Vagina (tissue), 2 donors: ENCODE measurements at places on chromosomes 5 and 9. TPM values are rescaled to one million over a fixed set of nuclear protein-coding genes. Genes with fewer than 3 reads are reported as not detected.
A peak's percentile ranks its signal among the peaks of the same experiment; 100 is the strongest.

DNA sequence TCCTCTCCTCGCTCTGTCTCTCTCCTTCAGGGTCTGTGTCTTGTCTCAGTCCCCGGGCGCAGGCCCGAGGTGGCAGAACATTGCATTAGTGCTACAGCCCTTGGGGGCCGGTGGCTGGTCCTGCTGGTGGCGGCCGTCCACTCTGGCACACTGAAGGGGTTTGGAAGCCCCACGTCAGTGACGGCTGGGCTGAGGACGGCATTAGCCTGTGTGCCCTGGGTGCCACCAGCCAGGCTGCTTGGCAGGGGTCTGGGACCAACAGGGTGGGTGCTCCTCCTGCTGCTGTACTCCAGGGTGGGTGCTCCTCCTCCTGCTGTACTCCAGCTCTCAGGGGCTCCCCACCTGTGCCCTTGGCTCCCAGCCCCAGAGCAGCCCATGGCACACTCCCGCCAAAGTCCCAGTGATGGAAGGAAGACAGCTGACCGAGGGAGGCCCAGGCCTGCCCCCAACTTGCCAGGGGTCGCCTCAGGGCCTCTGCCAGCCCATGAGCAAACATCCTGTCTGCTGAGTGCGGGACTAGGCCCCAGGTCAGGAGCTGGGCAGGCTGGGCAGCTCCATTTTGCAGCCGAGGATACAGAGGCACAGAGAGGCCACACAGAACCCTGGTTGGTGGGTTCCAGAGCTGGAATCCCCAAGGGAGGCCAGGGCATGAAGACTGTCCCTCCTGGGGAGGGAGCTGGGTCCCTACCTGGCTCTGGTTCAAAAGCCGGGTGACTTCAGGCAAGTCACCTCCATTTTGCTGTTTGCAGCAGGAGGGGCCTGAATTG, 27.3 kb downstream of the SARDH start:
- H3K27ac ChIP-seq: no peak overlapping the region
- H3K4me3 ChIP-seq: no peak overlapping the region
- DNase-seq: no peak
- H3K27me3 ChIP-seq: no peaks in the 10 kb centered on the region
- H3K36me3 ChIP-seq: no peaks in the 10 kb centered on the region

DNA sequence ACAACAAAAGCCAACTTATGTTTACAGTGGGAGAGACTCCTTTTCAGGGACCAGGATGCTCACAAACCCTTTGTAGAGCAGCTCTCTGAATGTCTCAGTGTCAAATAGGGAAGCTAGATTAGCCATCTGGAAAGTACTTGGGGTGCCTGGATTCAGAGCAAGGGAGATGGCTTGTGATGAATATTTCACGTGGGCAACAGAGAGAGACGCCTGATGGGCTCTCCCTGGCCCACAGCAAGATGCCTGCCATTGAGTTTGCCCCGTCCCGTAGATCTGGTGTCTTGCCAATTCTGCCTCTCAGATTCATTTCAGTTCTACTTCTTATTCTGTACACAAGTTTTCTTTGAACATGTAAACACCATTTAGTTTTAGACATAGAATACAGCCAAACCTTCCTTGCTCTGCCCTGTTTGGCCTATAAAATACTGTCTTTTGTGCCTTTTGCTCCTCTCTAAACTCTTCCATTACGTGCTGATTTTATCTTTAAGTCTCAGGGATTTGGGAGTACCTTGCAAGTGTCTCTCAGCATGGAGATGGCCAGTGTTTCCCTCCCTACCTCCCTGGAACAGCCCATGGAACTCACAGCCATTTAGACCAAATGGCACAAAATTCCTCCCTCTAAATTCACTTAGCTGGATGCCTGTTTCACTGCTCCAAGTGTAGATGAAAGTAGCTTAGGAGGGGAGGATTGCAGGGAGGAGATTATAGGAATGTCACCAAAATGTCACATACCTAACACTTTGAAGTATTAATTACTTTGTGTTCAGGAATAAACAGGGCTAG, 234.3 kb downstream of the SAXO1 start:
- no peaks in the 10 kb centered on the region for H3K27me3 ChIP-seq
- no peak overlapping the region for H3K4me3 ChIP-seq
- no peaks in the 10 kb centered on the region for H3K36me3 ChIP-seq
- no peak overlapping the region for H3K27ac ChIP-seq

GABRB2 gene
- total RNA-seq: under 0.01 TPM

F2RL2 gene
- not detected for total RNA-seq

- H3K27ac ChIP-seq: no peak overlapping the region
- no peak overlapping the region for H3K4me3 ChIP-seq
- H3K4me1 ChIP-seq: peaks cover 9% of the 10 kb centered on the region
- no peaks in the 10 kb centered on the region for H3K27me3 ChIP-seq
- no peaks in the 10 kb centered on the region for H3K36me3 ChIP-seq
- no peak for DNase-seq
These were observed 22.5 kb downstream of the FGD3 start for GRCh38 chr9:92969516-92970466.

DNA sequence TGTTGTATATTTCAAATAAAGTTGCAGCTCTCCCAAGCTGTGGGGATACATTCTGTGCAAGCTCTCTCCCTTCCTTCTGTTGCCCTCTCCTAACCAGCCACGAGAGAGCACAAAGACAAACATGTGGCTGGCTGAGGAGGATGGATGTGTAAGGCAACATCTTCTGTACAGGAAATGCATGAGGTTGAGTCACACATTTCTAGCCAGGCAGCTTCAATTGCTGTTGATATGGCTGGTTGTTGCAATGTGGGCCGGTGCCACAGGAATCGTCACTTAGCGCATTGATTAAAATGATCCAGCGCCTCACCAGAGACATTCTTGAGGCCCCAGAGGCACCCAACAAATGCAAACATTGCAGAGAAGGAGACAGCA, 207.1 kb downstream of the ICE1 start:
- H3K27me3 ChIP-seq: no peaks in the 10 kb centered on the region
- no peaks in the 10 kb centered on the region for H3K36me3 ChIP-seq
- no peak overlapping the region for H3K27ac ChIP-seq
- H3K4me3 ChIP-seq: no peak overlapping the region
- no peak for DNase-seq

GRCh38 chr9:1008216-1008615, 31.8 kb downstream of the DMRT3 start:
- no peak for DNase-seq
- H3K4me1 ChIP-seq: peaks cover 5% of the 10 kb centered on the region
- H3K4me3 ChIP-seq: no peak overlapping the region
- no peaks in the 10 kb centered on the region for H3K27me3 ChIP-seq
- H3K27ac ChIP-seq: no peak overlapping the region

GRCh38 chr9:14868772-14869583, 41.2 kb downstream of the FREM1 start:
- no peak overlapping the region for H3K27ac ChIP-seq
- no peaks in the 10 kb centered on the region for H3K4me1 ChIP-seq
- H3K4me3 ChIP-seq: no peak overlapping the region
- no peaks in the 10 kb centered on the region for H3K36me3 ChIP-seq

- H3K36me3 ChIP-seq: no peaks in the 10 kb centered on the region
- H3K27ac ChIP-seq: no peak overlapping the region
- no peak for DNase-seq
- H3K27me3 ChIP-seq: no peaks in the 10 kb centered on the region
These were observed 553.8 kb downstream of the PTPRD start for GRCh38 chr9:10059044-10059443.

DNA sequence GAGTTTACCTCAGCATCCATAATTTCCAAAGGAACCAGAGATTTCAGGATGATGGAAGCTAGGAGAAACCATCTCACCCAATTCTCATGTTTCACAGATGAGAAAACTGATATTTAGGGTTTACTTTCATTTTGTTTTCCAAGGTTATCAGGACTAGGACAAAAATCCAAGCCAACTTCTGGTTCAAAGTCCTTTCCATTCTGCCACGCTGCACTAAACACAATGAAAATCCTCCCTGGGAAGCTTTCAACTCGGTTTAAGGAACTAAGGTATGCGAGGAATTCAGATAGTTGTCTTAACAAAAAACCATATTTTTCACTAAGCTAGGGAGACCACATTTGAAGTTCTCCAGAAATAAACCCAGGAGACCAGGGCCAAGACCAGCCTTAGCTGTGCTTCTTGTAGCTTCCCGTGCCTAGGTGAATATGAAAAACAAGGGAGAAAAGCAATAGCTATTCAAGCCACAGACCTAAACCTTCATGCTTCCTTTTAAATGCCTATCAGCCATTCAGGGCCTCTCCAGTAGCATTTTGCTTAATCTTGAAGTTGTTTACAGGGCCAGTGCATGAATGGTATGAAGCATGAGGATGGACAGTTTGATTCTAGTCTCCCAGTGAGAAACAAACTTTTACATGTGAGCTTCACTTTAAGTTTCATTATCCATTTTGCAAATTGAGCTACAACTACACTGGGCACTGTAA, 167.9 kb downstream of the DENND1A start:
- peaks cover 31% of the 10 kb centered on the region for H3K4me1 ChIP-seq
- H3K36me3 ChIP-seq: no peaks in the 10 kb centered on the region
- no peak overlapping the region for H3K4me3 ChIP-seq
- H3K27ac ChIP-seq: no peak overlapping the region

GRCh38 chr5:66992547-66992946, 204.1 kb downstream of the CD180 start:
- H3K4me1 ChIP-seq: peaks cover 2% of the 10 kb centered on the region
- no peak overlapping the region for H3K27ac ChIP-seq
- H3K36me3 ChIP-seq: no peaks in the 10 kb centered on the region
- H3K27me3 ChIP-seq: no peaks in the 10 kb centered on the region
- DNase-seq: no peak

DNA sequence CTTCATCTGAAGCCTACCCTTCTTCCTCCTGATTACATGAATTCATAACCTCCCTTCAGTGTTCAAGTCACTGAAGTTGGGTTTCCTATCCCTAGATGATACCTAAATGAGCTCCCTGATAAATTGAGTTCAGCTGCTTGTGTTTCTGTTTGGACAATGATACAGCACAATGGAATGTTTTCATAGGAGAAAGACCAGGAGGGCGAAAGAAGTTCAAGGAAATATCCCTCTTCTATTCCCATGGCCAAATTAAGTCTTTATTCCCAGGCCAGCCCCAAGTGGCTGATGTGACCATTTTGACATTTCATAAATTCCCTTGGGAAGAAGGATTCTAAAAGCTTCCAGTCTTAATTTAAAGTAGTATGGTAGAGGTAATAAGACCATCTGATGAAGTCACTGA, 555.8 kb upstream of the CLINT1 start:
- no peak overlapping the region for H3K4me3 ChIP-seq
- no peaks in the 10 kb centered on the region for H3K27me3 ChIP-seq
- H3K27ac ChIP-seq: peak overlapping the region; percentile 37
- H3K36me3 ChIP-seq: no peaks in the 10 kb centered on the region
- DNase-seq: no peak

DNA sequence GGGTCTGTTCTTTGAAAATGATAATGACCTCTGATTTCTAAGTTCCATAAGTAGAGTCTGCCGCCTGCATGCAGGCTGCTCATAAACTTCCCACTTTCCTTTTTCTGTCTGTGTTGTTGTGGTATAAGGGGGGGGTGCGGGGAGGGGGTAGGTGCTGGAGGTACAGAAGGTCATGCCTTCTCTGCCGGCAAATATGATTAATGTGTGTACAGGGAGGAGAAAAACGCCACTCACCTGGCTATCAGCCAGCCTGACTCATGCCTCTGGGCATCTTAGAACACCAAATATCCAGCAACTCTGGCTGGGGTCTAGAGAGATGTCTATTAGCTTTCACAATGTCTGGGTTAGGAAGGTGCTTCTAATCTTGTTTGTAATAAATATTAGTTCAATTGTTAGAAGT, 128.3 kb downstream of the EFNA5 start:
- H3K4me3 ChIP-seq: peak overlapping the region; percentile 4
- H3K36me3 ChIP-seq: no peaks in the 10 kb centered on the region
- no peaks in the 10 kb centered on the region for H3K27me3 ChIP-seq
- peak overlapping the region; percentile 41 for H3K27ac ChIP-seq
- no peak for DNase-seq

GRCh38 chr5:52956014-52956413, 33.1 kb upstream of the ITGA2 start:
- H3K27me3 ChIP-seq: no peaks in the 10 kb centered on the region
- H3K4me3 ChIP-seq: no peak overlapping the region
- H3K27ac ChIP-seq: no peak overlapping the region
- H3K4me1 ChIP-seq: no peaks in the 10 kb centered on the region
- no peak for DNase-seq

GRCh38 chr9:124774129-124774978, 2.6 kb upstream of the OLFML2A start:
- no peak for DNase-seq
- no peaks in the 10 kb centered on the region for H3K27me3 ChIP-seq
- H3K4me1 ChIP-seq: peaks cover 51% of the 10 kb centered on the region
- H3K27ac ChIP-seq: no peak overlapping the region
- H3K4me3 ChIP-seq: no peak overlapping the region
- no peaks in the 10 kb centered on the region for H3K36me3 ChIP-seq

DNA sequence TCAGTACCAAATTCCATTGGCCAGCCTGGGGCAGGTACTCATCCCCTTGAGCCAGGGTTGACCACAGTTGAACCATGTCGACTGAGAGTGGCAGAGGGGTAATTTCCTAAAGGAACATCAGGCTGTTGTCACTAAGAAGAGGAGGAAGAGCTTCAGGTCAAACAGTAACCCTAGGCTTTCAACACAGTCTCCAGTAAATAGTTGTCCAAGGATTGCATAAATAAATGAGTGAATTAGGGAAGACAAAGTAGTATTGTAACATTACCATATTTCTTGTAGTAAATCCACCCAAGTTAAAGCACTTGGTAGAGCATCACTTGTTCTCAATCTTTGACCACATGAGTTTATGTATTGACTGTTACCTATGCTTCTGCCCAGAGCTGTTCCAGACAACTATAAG, 7.4 kb downstream of the PSAT1 start:
- no peaks in the 10 kb centered on the region for H3K27me3 ChIP-seq
- DNase-seq: no peak
- no peaks in the 10 kb centered on the region for H3K36me3 ChIP-seq
- H3K4me3 ChIP-seq: no peak overlapping the region
- no peaks in the 10 kb centered on the region for H3K4me1 ChIP-seq

IL5 gene
- not detected for total RNA-seq

GRCh38 chr5:157602505-157602904, 26.9 kb upstream of the ADAM19 start:
- no peak overlapping the region for H3K4me3 ChIP-seq
- no peaks in the 10 kb centered on the region for H3K36me3 ChIP-seq
- H3K4me1 ChIP-seq: no peaks in the 10 kb centered on the region
- no peaks in the 10 kb centered on the region for H3K27me3 ChIP-seq
- DNase-seq: no peak

GRCh38 chr5:175550055-175550805, 71.9 kb downstream of the SFXN1 start:
- H3K4me3 ChIP-seq: no peak overlapping the region
- H3K4me1 ChIP-seq: no peaks in the 10 kb centered on the region
- no peak overlapping the region for H3K27ac ChIP-seq
- H3K36me3 ChIP-seq: no peaks in the 10 kb centered on the region
- no peaks in the 10 kb centered on the region for H3K27me3 ChIP-seq

GRCh38 chr9:95684516-95684915, 167.7 kb upstream of the PTCH1 start:
- H3K27ac ChIP-seq: no peak overlapping the region
- no peaks in the 10 kb centered on the region for H3K4me1 ChIP-seq
- no peaks in the 10 kb centered on the region for H3K27me3 ChIP-seq
- DNase-seq: no peak

GRM6 gene
- total RNA-seq: not detected

GRCh38 chr9:136160995-136161610, 42.4 kb upstream of the TMEM250 start:
- DNase-seq: no peak
- H3K4me3 ChIP-seq: no peak overlapping the region
- H3K27ac ChIP-seq: no peak overlapping the region
